Activated CD4-positive, alpha-beta T cell treated with anti-CD3 and anti-CD28 coated beads, Interleukin-10, Interleukin-2, amounts not matched to agents 100 ng/mL and 50 ng/mL, durations not matched to agents 16 hours and 8 hours (primary cell): ENCODE measurements at places on chromosomes 1 and 21.

DNA sequence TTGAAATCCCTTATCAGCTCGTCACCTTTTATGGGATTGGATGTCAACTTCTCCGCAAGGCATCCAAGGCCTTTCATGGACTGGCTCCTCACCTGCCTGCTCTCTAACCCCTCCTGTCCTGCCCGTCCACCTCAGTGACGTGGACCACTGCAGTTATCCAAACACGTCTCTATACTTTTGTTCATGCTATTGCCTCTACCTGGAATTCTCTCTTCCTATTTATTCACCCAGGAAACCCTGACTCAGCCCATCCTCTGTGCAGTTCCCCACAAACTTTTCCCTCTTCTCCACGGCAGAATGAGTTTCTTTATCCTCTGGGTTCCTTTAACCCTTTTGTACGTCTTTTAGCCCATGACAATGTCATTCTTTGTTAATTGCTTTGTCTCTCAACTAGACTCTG is 5.1 kb upstream of the UTP25 start:
- no peak for DNase-seq

GRCh38 chr21:38660333-38661196 is 145.2 kb upstream of the ETS2 start:
- DNase-seq, result peak; percentile 2

DNA sequence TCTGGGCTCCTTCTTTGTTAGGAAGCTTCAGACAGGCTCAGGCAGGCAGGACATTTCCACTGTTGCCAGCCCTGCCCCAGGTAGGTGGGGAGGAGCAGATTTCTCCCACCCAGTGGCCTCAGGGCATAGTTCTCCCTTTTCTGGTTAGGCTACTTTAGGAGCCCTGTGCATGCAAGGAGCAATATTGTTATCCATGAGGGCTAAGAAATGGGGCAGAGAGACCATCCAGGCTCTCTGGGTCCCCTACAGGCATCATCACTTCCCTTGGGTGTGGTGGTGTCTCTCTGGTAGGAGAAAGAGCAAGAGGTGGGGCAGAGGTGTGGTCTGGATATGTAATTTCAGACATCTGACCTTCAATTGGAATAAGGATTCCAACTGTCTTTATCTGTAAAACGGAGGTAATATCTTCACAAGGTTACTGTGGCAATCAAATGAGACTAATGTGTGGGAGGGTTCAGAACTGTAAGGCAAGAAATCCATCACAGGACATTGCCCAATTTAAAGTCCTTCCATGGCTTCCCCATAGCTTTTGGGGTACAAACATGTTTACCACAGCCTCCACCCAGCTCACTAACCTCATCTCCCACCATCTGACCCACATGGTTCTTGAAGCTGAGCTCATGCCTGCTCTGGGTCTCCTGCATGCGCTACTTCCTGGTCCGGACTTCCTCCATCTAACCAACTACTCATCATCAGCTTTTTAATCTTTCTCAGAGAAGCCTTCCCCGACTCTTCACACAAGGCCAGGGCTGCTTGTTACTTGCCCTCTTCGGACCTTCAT is 26.1 kb downstream of the PCAT6 start:
- peak; percentile 40 for DNase-seq

DNA sequence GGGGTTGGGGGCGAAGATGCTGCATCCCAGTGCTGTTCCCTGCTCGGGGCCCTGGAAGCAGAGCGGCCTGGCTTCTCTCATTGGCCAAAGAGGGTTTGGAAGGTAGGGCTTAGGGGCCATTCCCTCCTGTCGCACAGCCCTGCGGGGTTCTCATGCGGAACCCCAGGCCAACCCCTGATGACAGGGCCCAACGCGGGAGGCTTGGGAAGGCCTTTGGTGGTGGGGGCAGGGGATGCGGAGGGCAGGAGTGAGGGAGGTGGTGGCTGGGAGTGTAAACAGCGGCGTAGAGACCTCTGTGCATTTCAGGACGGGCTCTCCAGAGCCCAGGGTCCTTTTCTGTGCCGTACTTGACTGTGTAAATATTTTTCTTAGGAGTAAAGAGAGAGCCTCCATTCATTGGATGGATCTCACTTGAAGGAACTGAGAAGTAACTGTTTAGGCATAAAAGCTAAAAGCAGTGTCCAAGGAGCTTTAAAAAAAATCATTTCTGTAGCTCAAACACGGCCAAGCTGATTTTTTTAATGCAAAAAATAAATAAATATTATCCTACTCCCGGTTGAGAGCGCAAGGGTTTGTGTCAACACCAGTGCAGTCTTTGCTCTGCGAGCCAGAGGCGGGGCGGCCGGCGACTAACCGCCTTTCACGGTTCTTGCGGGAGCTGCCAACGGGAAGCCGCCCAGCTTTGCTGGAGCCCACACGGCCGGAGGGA is 169.1 kb downstream of the PRDM16 start:
- no peak for DNase-seq

- no peak for DNase-seq
Observed at GRCh38 chr1:147769106-147769505, 8.7 kb upstream of the GJA5 start.

- DNase-seq, result no peak
Observed at GRCh38 chr1:219149009-219149577, 24.6 kb upstream of the LYPLAL1 start.

DNA sequence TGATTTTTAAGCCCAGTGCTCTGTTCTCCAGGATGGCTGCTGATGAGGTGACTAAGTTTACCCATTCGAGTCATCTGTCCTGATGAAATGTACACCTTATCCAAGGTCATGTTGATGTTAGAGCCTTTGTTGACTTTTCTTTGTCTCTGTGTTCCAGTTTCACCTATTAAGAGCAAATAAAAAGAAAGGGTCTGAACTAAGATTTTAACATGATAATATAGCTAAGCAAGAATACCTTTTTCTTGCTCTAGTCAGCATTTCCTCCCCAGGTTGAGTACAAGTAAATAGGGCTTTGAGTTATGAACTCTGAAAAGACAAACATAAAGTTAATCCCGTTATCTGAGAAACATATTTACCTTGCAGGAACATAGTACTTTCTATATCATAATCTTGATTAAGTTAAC is 52.1 kb upstream of the GPR88 start:
- no peak for DNase-seq

GRCh38 chr21:45655124-45655523 is 11.6 kb downstream of the PCBP3 start:
- peak; percentile 38 for DNase-seq

- DNase-seq, result no peak
Observed at GRCh38 chr21:45889256-45889655, 92.3 kb upstream of the COL6A1 start.

- DNase-seq, result no peak
Observed at GRCh38 chr21:42413093-42413492, 9.4 kb downstream of the UBASH3A start.

DNA sequence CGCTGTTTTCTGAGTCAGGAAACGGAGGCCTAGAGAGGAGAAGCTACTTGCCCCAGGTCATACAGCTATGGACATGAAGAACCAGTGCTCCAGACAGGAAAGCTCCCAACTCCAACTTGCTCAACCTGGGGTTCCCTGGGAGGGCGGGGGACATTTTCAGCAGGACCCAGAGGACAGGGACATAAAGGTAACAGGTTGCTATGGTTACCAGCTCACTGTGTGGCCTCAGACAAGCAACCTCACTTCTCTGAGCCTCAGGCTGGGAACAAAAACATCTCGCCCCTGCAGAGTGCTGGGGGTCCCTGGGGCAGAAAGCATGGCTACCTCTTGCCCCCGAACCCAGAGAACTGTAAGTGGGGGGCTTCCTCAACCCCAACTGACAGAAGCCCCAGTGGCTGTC is 16.1 kb downstream of the FBXO2 start:
- no peak for DNase-seq

GRCh38 chr1:13700521-13701270 is 708 bp downstream of the PRDM2 start:
- DNase-seq, result peak; percentile 50

DNA sequence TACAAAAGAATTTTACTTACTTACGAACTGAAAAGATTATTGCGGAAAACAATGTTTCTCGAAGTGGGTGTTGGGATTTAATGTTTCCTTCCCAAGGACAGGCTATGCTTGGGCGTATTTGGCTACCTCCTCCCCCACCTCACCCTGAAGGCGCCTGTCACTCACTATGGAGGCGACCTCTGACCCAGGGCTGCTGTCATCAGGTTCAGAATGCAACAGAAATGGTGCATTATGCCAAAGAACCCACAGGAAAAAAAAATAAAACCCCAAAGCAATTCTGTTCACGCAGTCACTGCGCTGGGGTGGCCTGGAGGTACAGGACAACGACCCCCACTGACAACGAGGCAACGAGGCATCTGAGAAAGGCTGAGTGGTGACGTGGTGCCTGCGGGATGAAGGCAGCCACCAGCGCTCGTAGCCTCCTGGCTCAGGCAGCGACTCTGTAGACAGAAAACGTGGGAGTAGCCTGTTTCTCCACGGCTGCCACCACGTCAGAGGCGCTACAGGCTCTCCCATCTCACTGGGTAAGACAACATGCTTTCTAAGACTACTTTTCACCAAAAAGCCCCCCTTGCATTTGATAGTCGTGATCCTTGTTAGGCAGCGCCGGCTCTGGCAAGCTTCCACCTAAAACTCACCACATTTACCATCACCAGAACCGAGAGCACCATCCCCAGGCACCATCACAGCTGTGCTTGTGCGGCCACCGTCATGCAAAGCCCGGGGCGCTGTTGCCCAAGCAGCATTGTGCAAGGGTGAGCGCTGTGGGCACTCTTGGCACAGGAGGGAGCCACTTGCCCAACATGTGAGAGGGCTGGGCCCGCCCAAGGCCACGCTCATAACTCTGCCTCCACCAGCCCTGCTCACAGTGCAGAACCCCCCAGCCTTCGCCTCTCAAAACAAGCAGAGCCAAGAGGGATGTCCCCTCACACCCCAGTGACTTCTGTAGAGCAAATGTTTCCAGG is 14.3 kb downstream of the NADK start:
- no peak for DNase-seq

DNA sequence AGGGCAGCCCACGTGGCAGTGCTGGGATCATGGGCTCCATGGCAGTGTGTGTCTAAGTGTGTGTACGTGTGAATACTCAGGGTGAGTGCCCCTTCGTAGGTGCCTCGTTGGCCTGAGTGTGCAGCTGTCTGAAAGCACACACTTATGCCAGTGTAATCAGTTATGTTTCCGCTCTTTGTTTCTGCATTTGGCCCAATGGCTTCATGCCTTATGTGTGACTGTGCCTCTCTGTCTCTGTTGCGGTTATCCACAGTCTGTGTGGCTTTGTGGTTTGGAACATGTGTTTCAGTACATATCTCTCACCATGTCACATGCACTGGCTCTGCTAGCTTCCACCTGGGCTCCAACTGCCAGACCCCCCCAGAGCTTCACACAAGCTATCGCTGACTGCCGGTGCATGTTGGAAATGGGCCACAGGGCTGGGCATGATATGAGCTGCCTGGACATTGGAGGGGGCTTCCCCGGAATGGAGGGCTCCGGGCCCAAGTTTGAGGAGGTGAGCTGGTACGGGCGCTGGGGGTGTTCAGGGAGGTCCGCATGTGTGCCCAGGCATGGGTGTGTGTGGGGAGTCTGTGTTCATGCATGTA is 70.3 kb upstream of the TINAGL1 start:
- peak; percentile 65 for DNase-seq

GRCh38 chr1:231964961-231965360 is 338.4 kb downstream of the DISC1 start:
- no peak for DNase-seq

- no peak for DNase-seq
Observed at GRCh38 chr1:224180783-224181452, 2.1 kb upstream of the DEGS1 start.

DNA sequence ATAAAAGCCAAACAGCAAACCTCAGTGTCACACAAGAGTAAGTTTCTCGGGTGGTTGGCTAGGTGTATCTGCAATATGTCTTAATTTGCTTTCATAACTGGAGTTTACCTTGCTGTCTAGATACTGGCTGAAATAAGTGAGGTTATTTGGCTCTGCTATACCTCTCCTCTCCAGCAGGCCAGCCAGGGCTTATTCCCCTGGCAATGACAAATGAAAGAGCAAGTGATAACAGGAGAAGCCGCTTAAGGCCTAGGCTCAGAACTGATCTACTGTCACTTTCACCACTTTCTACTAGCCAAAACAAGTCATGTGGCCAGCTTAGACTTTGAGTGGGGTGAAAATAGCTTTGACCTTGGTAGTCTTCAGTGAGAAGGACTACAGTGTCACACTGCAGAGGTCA is 4.8 kb upstream of the RPE65 start:
- DNase-seq, result no peak

DNA sequence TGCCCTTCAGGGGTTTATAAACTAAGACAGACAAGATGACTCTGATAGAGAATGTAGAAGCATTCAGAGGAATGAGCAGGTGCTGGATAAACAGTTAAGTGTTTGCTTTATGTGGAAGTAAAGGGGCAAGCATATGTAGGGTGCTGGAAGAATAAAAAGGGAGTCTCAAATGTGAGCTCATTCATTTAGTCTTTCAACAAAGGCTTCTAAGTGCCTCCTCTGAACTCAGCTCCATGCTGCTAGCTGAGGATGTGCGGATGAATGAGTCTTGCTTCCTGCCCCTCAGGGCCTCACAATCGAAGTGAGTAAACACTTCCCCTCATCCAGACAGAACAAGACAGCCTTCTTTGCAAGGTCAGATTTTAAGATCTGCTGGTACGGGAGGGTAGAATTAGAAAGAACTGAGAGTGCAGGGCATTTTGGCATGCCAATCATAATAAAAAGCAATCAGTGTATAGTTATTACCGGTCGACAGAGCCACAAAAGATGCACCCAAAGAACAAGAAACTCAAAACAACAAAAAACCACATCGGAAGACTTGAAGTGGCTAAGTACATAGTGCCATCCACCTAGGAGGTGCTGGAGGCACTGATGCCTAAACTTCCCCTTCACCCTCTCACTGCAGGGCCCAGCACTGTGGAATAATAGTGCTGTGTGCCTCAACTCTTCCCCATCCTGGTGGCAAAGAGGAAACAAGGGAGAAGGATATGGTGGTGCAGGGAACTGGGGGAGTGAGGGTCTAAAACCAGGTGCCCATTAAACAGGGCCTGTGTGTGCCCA is 69.8 kb downstream of the TNR start:
- peak; percentile 14 for DNase-seq

- no peak for DNase-seq
Observed at GRCh38 chr1:193944454-193944853, 758.0 kb upstream of the B3GALT2 start.

- peak; percentile 59 for DNase-seq
Observed at GRCh38 chr1:37752583-37753471, 12.1 kb downstream of the EPHA10 start.

GRCh38 chr1:57041901-57042300 is 76.1 kb upstream of the C8B start:
- peak; percentile 8 for DNase-seq

DNA sequence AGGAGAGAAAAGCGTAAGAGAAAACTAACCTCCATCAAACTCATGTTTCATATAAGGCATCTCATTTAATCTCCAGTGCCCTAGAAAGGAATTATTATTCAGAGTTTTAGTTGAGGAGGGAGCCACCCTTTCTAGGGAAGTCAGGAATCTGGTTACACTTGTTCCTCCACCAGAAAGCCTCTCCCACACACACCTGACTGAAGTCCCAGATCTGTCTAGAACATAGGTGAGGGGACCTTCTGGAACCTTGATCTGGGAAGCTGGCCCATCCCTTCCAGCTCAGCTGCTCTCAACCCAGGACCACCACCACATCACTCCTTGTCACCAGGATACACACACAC is 1.9 kb upstream of the DENND2D start:
- no peak for DNase-seq
